ENCODE measurements at places on chromosomes 11 and 22. TPM values are rescaled to one million over a fixed set of nuclear protein-coding genes. Genes with fewer than 3 reads are reported as not detected.

DNA sequence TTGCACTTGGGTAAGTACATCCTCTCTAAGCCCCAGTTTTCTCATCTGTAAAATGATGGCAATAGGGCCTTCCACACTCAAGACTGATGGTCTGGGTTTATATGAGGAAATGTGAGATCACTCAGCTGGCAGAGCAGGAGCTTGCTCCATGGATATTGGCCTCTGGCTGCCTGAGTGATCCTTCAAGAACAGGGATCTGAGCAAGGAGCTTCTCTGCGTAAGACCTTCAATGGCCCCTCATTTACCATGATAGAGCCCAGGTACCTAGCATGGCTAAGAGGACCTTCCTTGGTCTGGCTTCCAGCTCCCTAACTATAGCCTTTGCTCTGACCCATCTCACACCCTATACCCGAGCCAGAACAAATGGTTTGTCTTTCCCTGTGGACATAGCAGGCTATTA is 5.5 kb downstream of the ROBO4 start:
- no peak for DNase-seq

PGA5 gene
- not detected for total RNA-seq

DNA sequence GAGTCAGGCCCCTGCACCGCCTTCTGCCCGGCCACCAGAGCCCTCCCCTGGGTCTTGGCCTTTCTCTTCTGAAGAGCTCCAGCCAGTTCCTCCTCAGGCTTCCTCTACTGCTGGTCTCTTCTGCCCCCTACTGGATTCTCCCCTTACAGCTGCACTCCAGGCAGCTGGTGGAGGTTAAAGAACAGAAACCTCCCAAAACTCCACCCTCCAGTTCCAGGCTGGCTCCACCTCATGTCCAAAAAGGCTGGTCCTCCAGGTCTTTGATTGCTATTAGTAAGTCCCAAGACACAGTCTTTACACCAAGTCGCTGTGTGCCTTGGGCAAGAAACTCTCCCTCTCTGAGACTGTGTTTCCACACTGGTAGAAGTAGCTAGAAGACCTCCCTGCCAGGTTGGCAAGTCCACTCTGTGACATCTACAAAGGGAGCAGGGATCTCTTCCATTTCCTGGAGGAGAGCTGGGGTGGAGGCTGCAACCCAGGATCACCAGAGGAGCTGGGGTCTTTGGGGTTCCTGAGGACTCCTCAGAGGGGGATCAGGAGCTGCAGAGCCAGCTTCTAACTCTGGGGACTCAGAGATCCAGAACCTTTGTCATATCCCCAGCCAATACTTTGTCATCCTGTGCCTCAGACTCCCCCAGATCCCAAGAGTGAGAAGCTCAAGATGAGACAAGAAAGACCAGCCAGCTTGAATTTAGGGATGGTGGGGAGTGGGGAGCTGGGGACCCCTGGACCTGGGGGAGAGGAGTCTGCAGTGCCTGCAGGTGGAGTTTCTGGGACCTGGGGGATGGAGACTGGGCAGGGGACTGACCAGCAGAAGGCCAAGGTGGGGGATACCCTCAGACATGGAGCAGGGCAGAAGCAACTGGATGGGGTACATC is 3.4 kb upstream of the IGLL5 start:
- DNase-seq, result no peak

DNA sequence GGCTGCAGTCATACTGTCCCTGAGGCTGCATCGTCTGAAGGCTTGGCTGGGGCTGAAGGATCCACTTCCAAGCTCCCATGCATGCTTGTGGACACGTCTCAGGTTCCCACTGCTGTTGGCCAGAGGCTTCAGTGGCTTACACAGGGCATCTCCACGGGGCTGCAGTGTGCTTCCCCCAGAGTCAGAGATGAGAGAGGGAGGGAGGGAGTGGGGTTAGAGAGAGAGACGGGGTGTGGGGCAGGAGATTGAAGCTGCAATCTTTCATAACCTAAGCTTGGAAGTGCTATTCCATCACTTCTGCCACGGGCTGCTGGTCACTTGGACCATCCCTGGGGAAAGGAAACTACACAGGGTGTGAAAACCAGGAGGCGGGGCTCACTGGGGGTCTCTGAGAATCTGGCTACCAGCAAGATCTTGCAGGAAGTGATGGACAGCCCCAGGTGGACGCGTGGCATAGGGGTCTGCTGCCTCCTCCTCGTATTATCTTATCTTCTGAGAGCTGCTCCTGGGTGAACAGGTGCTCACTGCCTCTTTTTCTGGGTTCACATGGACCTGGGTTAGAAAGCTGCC is 63.0 kb upstream of the MYEOV start:
- DNase-seq, result no peak

GSTT2 gene
- not detected for total RNA-seq

DNA sequence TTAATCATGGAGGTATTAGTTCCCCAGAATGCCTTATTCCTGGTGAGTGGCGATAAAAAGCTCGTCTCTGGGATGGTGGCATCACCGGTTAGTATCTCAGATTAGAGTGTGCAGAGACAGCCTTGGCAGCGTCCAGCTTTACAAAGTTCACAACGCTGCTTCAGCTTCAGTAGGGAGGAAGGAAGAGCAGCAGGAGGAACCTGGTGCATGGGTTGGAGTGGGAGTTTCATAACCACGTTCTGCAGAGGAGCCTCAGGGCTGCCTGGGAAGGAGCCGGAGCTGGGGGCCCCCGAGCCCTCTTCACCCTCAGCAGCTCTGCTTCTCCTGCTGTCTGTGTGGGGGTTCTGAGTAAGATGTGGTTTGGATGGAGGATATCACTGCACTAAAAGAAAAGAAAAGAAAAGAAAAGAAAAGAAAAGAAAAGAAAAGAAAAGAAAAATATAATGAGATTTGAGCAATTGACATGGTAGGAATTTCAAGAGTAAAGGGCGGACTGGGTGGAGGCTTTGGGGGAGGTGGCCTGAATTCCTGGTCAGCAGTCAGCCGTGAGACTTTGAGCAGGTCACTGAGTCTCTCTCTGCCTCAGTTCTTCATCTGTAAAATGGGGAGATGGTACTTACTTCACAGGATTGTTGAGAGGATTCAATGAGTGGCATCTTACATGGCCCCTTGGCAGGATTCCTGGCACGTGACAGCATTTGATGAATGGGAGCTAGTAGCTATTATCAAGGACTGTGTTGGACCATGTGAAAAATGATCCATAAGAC is 6.5 kb downstream of the ASPHD2 start:
- no peak for DNase-seq

Measured in occipital lobe (tissue), 3 donors.